ENCODE measurements at places on chromosomes 7 and 10.
A peak's percentile ranks its signal among the peaks of the same experiment; 100 is the strongest.

DNA sequence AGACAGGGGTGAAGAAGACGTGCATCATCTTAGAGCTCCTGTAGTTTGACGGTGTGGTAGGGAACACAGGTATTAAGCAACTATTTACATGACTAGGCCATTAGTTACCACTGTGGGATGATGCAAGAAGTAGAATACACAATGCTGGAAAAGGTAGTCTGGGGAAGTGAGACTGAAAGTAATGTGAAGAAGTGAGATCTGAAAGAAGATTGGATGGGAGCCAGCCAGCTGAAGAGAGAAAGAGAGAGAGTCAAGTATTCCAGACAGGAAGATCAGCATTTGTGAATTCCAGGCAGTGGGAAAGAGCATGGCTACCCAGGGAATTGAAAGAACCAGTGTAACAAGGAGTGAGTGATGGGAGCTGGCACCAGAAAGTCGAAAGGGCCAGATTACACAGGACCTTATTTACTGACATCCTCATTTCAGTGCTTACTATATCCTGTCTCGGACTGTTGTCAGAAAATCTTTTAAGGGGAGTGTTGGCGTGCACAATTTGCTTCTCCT is 4.0 kb upstream of the CFAP58 start:
- no peak for DNase-seq

GRCh38 chr7:35975851-35976454 is 175.1 kb downstream of the SEPTIN7 start:
- peak; percentile 17 for DNase-seq

DNA sequence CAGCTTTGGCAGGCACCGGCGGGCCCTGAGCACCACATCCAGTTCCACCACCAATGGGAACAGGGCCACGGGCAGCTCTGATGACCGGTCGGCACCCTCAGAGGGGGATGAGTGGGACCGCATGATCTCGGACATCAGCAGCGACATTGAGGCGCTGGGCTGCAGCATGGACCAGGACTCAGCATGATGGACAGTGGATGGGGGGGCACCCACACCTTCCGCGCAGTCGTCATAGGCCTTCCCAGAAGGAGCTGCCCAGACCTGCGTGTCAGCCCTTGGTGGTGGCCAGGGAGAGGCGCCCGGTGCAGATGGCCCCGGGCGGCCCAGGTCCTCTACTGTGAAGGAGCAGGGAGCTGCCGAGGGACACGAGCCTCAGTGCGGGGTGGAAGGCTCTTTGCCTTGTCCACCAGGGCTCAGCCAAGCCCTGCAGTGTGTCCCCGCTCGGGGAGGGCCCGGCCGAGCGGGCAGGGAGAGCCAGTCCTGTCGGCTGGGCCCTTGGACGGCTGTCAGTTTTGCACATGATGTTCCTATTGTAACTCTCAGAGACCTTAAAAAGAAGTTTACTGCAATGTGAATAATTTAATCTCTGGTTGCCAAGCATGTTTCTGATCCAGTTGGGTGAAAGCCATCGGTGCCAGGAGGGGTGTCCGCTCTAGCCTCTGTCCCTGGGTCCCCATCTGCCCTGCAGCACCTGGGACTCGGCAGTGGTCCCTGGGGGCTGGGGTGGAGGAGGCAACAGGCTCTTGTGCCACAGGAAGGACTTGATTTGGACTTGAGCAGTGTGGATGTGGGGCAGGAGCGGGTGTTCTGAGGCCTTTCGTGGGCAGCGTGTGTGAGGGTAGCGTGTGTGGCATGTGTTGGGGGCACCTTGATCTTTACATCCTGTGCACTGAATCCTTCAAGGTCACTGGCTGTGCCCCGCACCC is 12.6 kb downstream of the NACAD start:
- no peak for DNase-seq

DNA sequence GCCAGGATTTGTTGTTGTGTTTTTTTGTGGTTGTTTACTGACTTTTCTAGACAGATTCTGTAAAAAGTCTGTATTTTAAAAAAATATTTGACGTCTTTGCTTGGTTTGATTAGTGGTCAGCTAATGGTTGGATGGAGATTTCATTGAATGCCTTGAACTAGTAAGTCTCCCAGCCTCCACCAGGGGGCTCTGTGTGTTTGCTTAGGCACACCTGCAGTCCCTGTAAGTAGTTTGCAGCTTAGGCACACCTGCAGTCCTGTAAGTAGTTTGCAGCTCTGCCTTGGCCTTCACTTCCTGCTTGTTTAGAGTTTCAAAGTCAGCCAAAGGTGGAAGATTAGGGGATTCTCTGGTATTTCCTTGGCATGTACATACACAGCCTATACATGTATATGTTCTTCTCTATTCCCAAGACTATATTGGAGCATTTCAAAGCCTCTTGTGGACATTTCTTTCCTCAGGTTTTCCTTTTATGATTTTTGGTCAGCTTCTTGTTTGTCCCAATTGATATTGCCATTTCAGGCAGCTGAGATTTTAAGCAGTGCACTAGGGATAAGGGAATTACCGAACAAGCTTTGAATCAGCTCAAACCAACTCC is 101.6 kb downstream of the CCSER2 start:
- peak; percentile 75 for DNase-seq

GRCh38 chr10:66307826-66308225 is 618.0 kb upstream of the LRRTM3 start:
- DNase-seq = no peak

DNA sequence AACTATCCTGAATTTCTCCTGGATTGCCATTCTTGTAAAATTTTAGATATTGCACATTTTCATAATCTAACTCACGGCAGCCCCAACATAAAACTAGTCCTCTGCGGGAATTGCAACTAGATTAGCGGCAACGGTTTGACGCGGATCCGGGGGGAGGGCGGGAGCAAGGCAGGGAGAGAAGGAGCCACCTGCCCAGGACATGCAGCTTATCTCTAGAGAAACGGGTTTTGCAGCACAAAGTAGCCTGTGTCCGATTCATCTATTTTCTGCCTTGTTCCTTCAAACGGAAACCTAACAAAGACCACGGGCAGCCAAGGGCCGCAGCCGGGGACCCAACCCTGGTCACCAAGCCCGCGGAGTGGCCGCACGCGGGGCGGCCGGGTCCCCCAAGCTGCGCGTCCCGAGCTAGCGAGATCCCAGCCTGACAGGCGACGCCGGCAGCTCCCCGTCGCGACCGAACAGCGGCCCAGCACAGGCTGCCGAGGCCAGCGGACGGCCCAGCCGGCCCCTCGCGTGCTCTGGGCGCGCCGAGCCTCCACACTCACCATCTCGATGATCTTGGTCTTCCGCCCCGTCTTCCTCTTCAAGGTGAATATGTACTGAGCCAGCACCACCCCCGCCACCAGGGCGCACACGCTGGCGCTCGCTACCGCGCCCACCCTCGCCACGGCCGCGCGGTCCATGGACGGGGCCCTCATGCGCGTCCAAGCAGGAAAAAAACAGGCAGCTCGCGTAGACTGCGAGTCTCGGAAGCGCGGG is at the start of gene NT5C3A:
Gene NT5C3A, minus strand, starts transcription at position 754 of the 759 bp plus-strand sequence. Its CDS starts 71 bp downstream, at position 683.
- peak; percentile 46 for DNase-seq

GRCh38 chr7:91894781-91895480 is 14.4 kb upstream of the MTERF1 start:
- no peak for DNase-seq

- no peak for DNase-seq
Measured at GRCh38 chr7:130293521-130293920, 560 bp downstream of the CPA4 start.

DNA sequence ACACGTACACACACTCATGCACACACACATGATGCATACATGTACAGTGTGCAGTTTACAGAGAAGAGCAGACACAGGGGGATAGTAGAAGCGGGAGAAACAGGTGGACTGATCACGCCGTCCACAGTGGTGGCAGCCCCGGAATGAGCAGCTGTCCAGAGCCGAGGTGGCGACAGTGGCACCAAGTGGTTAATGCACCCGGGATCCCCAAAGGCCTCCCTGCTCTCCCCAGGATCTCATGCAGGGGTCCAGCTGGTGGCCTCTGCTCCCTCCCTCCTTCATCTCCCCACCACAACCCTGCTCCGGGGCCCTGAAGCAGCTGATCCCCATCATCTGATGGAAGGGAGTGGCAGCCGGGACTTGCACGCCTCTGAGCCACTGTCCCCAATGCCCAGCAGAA is 29.7 kb downstream of the TMEM130 start:
- DNase-seq = no peak

GRCh38 chr10:74406006-74406405 is 255.0 kb downstream of the ADK start:
- no peak for DNase-seq

DNA sequence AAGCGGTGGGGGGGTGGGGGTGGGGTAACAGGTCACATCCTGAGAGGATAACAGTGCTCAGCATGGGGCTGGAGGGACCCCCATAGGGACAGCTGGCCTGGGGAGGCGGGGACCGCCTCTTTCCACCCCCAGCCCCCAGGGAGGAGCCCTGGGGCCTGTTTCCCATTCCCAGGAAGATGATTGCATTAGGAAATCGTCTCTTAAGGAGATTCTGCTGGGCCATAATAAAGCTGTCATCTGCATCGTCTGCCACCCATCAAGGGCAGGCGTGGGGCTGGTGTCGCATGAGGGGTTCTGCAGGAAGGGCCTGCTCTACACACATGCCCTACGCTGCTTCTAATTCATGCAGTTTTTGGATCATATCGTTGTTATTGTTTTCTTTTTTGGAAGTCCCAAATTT is 17.2 kb downstream of the RET start:
- DNase-seq = no peak

GRCh38 chr10:37632641-37633040 is 224.8 kb downstream of the ZNF248 start:
- DNase-seq = no peak

GRCh38 chr7:1425292-1426136 is 33.8 kb downstream of the MICALL2 start:
- DNase-seq = no peak

- DNase-seq = no peak
Measured at GRCh38 chr10:109591601-109592000, 331.7 kb downstream of the XPNPEP1 start.

- no peak for DNase-seq
Measured at GRCh38 chr7:43390576-43390975, 192.3 kb upstream of the STK17A start.

GRCh38 chr10:1399431-1400100 is 337.8 kb downstream of the ADARB2 start:
- peak; percentile 8 for DNase-seq

DNA sequence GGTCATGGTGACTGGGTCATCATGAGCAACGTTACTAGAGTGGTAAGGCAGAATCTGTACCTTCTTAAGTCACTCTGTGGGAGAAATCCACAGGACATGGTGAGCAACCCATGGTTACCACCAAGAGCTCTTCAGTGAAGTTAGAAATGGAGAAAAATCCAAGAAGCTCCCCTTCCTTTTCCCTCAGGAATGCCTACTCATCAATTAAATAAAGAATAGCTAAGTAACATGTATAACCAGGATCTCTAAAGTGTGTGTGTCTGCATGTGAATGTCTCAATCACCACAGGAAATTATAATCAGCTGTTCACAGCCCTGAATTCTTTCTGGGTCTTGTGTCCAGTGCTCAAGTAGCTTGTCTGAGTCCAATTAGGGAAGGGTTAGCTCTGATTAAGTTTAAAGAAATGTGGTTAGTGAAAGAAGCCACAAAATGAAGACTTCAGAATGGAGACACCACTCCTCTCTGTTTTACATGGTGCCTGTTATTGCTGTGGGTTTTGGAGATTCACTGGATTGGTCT is 73.2 kb downstream of the SEM1 start:
- no peak for DNase-seq

DNA sequence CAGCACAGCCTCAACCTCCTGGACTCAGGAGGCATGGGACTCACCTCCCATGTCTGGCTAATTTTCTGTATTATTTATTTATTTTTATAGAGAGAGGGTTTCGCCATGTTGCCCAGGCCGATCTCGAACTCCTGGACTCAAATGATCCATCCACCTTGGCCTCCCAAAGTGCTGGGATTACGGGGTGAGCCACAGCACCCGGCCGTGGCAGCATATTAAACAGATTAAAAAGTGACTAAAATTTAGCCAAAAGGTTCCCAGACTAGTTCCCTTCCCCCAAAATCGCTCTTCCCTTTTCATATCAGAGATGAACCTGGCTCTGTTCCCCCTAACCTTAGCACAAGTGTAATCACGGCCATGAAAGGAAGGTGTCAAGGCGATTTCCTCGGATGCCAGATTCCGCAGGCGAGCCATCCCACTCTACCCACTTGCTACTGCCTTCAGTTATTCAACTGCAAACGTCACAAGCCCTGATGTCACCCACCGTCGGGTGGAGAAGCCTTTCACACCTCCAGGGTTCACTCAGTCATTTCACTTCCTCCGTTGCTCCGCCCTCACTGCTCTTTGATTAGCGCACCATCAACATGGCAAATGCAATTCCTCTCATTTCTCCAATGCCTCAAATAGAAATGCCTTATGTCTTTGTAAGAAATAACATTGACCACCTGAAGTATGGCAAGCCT is 104.7 kb upstream of the RHEB start:
- DNase-seq = no peak

- DNase-seq = no peak
Measured at GRCh38 chr7:46459942-46460341, 538.9 kb upstream of the IGFBP3 start.

DNA sequence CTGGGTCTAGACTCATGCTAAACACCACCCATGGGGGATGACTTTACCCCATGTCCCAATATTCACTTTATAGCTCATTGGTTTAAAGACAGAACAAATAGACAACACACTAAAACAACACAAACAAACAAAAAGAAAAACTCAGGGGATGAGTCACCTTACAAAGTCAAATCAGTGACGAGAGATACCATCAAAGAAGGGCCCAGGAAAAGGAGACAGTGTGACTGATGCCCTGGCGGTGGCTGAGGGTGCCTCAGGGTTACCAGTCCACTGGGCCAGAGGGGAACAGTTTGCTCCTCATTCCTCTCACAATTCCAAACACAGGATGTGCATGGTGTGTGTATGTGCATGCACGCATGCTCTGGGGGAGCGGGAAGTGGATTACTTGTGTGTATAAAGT is 171.3 kb upstream of the PRKCQ start:
- DNase-seq = no peak

Data from stimulated activated CD4-positive, alpha-beta T cell treated with anti-CD3 and anti-CD28 coated beads, Interleukin-2, amount 100 ng/mL, for 24 hours (primary cell).